Activated CD4-positive, alpha-beta T cell treated with anti-CD3 and anti-CD28 coated beads for 48 hours (primary cell): ENCODE measurements at places on chromosomes 1 and 21.

DNA sequence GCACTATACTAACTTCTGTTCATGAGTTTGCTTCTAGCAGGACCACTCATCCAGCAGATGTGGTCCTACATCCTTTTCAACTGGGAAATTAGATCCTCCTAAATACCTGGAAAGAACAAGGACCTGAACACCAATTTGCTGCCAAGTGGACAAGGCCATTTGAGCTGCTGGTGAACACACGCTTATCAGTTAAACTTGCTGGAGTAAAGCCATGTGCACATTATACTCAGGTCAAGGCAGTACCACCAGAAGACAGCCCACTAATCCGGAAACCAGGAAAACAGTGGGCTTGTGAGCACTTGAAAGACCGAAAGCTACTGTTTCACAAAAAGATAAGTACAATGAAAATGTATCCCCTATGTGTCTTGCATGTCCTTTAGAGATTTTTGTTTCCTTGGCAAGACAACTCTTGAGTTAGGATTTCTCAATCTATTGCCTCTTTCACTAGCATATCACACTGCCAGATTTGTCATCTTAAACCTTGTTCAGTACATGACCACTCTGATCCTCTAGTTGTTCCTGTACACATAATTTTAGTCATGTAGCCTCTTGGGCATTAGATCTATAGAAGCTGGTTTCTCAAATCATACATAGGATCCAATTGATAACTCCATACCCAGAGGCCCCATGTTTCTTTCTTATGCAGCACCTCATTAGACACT is 4.5 kb upstream of the REN start:
- no peak for DNase-seq

DNA sequence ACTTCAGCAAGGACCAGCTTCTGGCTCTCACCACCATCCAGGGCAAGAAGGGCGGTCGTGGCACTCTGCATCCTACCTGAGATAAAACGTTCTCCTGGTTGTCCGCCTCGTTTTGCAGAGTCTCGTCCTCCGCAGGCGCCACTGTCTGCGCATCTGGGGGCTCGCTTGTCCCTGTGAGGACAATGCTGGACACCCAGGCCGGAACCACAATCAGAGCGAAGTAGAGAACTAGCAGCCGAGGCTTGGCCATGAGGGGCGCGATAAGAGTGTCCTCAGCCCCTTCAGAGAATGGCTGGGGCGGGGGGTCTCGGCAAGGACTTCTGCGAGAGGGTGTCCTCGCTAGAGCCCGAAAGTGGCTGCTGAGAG is 505 bp downstream of the OLFML2B start:
- DNase-seq = no peak

DNA sequence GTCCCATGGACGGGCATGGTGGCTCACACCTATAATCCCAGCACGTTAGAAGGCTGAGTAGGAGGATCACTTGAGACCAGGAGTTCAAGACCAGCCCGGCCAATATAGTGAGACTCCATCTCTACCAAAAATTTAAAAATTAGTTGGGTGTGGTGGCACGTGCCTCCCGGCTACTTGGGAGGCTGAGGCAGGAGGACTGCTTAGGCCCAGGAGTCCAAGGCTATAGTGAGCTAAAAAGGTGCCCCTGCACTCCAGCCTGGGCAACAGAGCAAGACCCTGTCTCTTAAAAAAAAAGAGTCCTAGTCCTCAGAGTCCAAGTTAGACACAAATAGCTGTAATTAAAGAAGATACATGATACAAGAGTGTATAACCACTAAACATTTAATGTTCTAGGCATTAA is 20.1 kb downstream of the TRIT1 start:
- DNase-seq = no peak

GRCh38 chr21:34797921-34798535 is 129.2 kb downstream of the CLIC6 start:
- no peak for DNase-seq

DNA sequence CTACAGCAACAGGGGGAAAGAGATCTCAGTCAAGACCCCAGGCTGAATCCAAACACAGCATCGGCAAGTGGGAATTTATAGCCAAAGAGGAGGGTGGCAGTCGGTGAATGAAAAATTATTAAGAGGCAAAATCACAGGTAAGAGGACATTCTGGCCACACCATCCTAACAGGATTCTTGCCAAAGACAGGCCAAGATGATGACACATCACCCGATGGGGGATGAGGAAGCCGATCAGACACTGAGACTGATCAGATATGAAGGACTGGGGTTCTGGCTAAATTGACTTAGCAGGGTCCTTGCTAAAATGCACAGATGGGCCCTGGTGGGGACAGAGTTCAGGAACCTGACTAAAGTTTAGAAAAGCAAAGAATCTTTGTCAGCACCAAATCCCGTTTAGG is 402.2 kb downstream of the SMYD3 start:
- no peak for DNase-seq

GRCh38 chr1:13893409-13893821 is 193.4 kb downstream of the PRDM2 start:
- DNase-seq = no peak

GRCh38 chr21:42986125-42986783 is 11.9 kb downstream of the PKNOX1 start:
- DNase-seq = no peak

DNA sequence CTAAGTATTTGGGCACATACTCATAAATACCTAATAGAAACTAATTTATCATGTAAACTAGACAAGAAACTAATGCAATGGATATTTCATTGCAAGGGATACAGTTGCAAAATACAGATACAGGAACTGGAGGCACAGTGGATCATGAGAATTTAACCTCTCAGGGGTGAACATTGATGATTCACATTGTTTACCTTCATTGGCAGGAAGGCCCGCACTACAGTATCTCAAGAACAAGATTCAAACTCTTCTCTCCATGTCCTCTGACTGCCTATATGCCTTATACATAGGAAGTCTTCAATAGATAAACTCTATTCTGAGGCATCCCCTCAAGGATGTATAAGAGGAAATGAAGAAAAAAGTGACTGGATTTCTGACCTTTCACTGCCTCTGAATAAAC is 18.4 kb upstream of the PTBP2 start:
- DNase-seq = no peak

GRCh38 chr1:227753999-227754711 is 18.9 kb downstream of the SNAP47 start:
- no peak for DNase-seq

DNA sequence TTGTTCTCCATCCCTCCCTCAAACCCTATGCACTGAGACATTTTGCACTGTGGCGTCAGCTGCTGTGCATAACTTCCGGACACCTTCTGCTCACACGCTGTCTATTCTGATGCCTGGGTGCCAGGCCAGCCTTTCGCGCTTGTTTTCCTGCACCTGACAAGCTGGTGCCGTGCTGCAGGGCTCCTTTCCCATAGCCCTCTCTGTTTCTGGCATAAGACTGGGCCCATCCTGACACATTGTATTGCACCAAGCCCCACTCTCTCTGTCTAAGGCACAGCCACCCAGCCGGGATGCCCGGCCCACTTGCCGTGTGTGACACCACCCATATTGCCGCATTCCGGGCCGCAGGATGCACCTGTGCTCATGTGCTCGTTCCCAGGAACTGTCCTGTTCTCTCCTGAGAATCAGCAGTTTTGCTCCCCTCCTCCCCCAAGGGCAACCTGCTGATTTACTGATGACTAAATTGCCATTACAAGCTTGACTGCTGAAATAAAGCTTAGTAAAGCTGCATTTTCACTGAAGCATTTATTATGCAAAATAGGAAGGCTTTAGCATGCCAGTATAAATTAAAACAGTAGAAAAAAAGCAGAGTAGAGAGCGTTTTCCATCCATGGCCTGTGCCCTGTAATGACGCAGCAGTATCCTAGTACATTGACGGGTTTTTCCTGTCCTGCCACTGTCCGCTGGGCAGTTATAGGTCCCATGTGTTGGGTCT is 88.0 kb downstream of the CD247 start:
- no peak for DNase-seq
